ENCODE measurements at places on chromosomes 1 and 21. TPM values are rescaled to one million over a fixed set of nuclear protein-coding genes. Genes with fewer than 3 reads are reported as not detected.

GRCh38 chr1:45542591-45542990 lies 8.0 kb upstream of the AKR1A1 start:
- H3K4me3 ChIP-seq: no peak overlapping the region
- DNase-seq: no peak
- H3K36me3 ChIP-seq: no peaks in the 10 kb centered on the region
- H3K27ac ChIP-seq: no peak overlapping the region

Gene GPR161
- total RNA-seq: 6.6 TPM

Gene MTARC1
- total RNA-seq: 0.96 TPM

GRCh38 chr1:229097356-229097755 lies 173.6 kb upstream of the RAB4A start:
- no peak for DNase-seq
- peaks cover 34% of the 10 kb centered on the region for H3K27me3 ChIP-seq
- H3K36me3 ChIP-seq: no peaks in the 10 kb centered on the region
- H3K4me1 ChIP-seq: peaks cover 6% of the 10 kb centered on the region

DNA sequence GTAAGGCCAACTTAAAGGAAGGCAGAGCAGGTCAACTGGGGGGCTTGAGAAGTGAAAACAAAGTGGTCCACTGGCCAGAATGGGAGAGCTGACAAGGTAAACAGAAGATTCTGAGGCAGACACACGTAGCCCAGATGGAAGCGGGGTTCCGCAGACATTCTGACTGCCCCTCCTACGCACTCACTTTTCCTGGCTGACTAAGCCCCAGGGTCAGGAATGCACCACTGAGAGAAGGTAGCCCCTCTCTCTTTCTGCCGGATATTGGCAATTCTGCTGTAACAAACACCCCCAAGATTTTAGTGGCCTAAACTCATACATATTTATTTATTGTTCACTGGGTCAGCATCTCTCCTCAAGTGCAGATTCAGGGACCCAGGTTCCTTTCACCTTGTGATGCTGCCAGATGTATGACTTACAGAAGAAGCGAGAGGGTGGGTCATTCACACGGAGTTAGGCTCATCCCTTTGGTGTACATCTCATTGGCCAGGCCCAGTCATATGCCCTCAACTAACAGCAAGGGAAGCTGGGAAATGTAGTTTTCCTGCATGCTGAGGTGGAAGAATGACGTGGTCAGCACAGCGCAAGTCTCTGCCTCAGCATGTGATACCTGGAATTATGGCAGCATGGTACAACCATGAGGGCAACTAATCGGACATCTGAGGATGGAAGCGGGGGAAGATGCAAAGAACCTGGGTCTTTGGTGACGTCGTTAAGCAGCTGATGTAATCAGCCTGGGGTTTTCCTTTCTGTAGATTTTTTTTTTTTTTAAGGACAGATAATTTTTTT lies 43.4 kb upstream of the MRPS6 start:
- no peaks in the 10 kb centered on the region for H3K36me3 ChIP-seq
- DNase-seq: peak; percentile 84
- no peak overlapping the region for H3K27ac ChIP-seq
- H3K27me3 ChIP-seq: no peaks in the 10 kb centered on the region

Gene ARHGEF10L
- total RNA-seq: 12.2 TPM
